NCI-H510A (cell line): ENCODE measurements at places on chromosomes 7 and 10.

DNA sequence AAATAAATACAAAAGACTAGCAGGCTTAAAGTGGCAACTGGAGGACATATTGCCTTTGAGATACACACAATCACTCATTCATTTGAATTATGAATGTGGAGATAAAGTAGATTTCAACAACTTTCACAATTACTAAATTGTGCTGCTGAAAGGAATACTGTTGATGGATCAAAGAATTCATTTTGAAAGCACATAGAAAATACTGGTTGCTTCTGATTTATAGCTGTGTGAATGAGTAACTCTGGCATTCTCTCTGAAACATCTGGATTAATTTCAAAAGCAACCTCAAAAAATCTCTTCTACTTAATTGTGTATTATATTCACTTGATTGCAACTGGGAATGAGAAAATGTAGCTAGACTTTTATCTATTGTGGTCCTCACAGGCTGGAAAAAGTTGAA lies 397.6 kb downstream of the THSD7A start:
- DNase-seq: no peak

DNA sequence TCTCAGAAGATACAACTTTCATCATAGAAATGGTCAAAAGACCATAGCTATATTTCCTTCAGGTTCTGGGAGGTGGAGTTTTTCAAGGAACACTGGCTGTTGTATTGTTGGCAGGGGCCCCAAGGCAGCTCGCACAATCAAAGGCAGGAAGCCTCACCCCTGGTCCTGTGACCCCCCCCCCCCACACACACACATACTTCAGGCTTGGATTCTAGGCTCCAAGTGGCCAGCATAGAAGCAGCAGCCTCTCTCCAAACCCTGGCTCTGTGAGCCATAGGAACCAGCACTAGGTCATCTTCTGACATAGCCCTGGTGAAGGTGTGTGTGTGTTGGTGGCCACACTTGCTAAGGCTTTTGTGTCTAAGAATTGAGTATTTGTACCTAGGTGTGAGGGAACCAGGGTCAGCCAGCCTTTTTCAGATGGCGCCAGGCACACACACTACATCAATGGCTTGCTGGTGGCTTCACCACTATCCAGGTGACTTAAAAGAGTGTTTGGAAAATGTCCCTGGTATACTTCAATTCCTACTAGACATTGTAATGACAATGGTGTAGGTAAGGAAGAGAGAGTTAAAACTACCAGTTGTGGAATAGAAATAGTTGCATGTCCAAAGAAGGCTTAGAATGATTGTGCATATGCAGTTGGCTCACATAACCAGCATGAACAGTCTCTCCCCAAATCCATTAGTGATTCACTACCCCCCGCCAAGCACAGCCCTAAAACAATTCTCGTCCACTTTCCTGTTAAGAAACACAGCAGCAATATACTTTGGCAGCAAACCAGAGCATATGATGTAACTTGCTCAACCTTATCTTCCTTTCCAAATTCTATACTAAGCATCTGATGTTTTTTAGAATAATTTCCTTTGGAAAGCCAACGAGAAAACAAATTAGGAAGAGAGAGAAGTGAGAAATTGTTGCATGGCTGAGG lies 91.3 kb downstream of the AVL9 start:
- no peak for DNase-seq

DNA sequence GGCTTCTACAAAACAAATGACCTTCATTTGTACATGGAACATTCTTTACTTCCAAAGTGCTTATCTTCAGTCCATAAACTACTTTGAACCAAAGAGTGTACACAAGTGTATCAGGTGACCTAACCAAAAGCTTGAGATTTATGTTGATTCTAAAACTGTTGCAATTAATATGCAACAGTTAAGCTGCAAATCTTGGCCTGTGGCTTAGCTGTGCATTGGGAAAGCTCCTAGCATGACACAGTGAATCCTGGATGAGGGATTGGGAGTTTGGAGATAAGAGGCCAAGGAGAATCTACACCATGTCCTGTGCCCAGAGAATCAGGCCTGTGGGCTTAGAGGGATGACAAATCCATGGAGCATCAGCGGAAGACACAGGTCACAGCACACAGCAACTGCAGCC lies 105.2 kb upstream of the GSDME start:
- DNase-seq: no peak

GRCh38 chr7:26515314-26515842 lies 223.7 kb downstream of the SNX10 start:
- peak; percentile 26 for DNase-seq

DNA sequence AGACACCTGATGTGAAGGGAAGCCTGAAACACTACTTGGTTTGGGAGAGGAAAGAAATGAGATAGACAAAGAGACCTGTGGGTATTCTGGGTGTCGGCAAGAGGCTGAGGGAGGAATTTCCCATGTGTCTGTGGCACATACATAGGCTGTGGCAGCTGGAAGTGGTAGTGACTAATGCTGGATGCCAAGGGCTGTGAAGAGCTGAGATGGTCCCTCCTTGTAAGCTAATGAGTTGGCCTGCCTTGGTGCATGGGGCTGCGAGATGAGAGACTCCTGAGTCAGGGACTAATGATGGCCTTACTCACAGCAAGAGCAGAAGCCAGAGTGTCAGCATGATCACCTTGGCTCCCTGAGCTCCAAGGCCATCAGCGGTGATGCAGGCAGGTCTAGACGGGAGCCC lies 119.0 kb upstream of the EEPD1 start:
- DNase-seq: no peak

- no peak for DNase-seq
Measured at GRCh38 chr10:68442971-68443370, 28.8 kb downstream of the DNA2 start.

DNA sequence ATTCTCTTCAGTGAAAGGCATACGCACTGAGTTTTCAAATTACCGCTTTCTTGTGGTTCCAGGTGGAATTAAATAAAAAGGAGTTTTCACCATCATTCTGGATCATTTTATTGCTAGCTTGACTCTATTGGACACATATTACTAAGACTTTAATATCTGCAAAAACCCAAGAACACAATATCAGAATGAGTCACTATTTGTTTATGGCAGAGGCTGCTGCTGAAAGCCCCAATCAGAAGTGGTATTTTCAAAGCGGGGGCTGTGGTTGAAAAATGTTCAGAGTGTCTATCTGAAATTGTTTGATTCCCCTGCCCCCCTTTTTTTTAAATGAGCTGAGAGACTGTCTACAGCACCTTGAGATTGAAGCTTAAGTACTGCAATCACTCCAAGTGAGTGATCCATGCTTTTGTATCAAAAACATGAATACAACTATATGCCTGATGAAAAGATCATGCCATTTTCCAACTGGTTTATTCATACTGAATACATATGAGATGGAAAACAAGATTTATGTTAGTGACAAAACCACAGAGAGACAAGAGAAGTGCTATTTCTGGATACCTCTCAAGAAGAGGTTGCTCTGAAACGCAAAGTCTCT lies 376.4 kb downstream of the HTR7 start:
- DNase-seq: no peak

- DNase-seq: no peak
Measured at GRCh38 chr10:130739016-130739756, 572.3 kb downstream of the TCERG1L start.

GRCh38 chr7:132202541-132202940 lies 373.7 kb downstream of the PLXNA4 start:
- no peak for DNase-seq

DNA sequence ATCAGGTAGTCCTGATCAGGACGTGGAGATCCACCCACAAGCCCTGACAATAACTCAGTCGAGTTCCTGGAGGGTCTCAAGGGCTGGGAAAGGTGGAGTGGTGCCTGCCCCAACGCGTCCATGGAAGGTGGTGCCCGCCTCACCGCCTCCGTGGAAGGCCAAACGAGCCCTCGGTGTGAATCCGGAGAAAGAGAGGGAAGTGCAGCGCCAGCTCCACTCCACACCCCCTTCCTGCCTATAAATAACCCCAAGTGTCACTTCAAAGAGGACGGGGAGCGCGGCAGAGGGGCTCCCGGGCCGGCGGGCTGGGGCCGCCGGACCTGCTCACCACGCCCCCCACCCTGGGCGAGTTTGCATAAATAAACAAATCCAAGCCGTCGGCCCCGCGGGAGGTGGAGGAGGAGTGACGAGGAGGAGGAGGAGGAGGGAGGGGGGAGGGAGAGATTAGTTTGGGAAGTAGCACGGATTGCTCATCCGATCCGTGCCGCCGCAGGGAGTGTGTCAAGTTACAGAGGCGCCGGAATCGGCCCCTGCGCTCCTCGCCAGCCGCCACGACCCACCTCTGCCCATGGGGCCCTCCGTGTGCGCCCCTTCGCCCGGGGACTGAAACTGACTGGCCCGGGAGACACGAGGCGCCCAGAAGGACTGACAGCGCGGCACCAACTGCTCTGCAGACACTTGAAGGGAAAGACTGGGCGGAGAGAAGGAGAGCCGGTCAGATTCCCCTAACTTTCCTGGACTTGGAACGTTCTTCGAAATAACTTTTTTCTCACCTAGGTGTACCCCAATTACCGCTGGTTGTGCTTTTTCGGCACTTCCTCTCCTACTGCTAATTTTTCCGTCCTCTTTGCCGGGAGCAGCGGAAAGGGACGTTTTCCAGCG lies at the start of gene COL13A1:
Gene COL13A1 (plus strand): TSS at position 473 of the 882 bp plus-strand sequence. CDS start 518 bp downstream, outside the sequence.
- DNase-seq: peak; percentile 58

DNA sequence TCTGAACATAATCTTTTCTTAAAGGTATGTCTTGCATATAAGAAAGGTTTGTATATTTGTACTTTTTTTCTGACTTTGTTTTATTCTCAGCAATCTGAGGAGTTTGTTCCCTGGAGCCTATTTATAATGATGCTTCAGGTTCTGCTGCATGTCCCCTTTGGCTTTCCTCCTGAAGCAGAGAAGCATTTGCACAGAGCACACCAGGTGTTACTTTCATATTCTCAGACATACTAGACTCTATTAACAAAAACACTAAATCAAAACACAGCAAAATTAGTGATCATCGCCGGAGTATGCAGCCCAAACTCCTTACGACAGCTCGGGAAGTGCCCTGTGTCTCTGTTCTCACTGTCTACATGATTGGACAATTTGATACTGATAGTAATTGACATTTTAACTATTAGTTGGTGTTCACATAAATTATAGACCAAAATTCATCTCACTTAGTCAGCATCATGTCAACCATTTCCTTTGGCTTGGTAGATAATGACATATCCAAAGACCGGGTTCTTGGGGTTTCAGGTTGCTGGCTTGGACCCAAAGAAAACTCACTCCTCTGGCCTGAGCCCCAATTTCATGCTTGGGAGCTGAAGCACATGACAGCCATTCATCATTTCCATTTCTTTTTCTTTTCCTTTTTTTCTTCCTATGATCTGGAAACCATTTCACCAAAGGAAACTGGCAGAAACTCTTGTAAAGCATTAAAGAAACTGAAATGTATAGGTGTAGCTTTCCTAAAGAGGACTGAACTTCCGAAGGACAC lies 400.1 kb upstream of the NRP1 start:
- no peak for DNase-seq

GRCh38 chr10:98312822-98313221 lies 44.8 kb upstream of the LOXL4 start:
- no peak for DNase-seq

GRCh38 chr7:23476286-23477156 lies 6.2 kb upstream of the IGF2BP3 start:
- no peak for DNase-seq

GRCh38 chr10:80535671-80536360 lies 1.9 kb upstream of the SH2D4B start:
- DNase-seq: peak; percentile 64

GRCh38 chr7:155222061-155222460 lies 75.6 kb upstream of the INSIG1 start:
- DNase-seq: no peak

DNA sequence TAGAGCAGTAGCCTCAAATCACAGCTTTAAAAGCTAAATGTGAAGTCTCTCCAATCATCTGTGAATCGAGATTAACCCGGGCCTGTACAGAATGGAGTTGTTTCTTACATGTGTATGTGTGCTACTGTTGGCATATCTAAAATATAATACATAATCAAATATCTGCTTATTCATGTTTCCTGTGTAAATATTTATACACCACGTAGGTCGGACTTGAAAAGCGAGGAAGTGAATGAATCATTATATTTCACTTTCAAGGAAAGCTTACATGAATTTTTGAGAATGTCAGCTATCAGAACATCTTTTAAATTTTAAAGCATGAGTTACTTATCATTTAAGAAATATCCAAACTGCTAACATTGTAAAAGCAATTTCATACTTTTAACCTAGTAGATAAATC lies 233.3 kb downstream of the SLC25A13 start:
- no peak for DNase-seq

GRCh38 chr7:113805976-113806375 lies 112.8 kb downstream of the PPP1R3A start:
- no peak for DNase-seq

- no peak for DNase-seq
Measured at GRCh38 chr7:131911112-131911511, 354.7 kb upstream of the PODXL start.

DNA sequence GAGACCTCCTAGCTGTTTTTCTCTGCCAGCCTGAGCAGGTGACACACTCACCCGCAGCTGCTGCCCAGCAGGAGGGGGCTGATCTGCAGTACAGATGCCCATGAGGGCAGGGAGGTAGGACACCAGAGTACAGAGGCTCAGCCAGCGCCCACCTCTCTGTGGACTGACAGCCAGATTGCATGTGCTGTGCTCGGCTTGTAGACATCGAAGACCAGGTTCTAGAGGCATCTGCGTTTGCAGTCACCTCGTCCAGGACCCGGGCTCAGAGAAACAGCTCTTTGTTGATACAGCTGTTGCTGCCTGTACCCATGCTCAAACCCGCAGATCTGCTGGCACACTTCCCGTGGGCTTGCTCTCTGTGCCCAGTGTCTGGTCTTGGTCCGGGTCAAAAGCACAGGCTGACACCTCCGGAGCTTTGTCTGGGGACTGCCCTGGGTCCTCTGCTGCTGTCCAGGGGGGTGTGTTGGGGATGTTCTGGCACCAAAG lies 224.7 kb downstream of the GLRX3 start:
- no peak for DNase-seq

DNA sequence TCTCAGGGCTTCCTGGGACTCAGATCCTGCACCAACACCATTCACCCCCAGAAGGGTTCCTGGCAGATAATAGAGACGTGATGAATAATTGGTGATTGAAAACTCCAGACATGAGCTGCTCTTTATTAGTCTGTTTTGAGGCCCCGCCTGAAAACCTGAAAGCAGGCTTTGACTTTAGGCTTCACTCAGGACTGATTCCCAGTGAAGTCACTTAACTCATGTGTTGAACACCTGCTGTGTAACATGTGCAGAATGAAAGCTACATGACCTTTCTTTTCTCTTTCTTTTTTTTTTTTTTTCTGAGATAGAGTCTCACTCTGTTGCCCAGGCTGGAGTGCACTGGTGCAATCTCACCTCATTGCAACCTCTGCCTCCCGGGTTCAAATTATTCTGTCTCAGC lies 8.9 kb downstream of the SPACDR start:
- no peak for DNase-seq

- no peak for DNase-seq
Measured at GRCh38 chr7:140610204-140611165, 30.1 kb downstream of the DENND2A start.
